Thoracic aorta endothelial cell (primary cell): ENCODE measurements at places on chromosomes 2 and 18. TPM values are rescaled to one million over a fixed set of nuclear protein-coding genes. Genes with fewer than 3 reads are reported as not detected.

The TRMT61B gene
- total RNA-seq: 18.5 and 20.1 TPM in 2 replicates

The SP140 gene
- total RNA-seq: 0.66 TPM in 1 of 2 replicates, not detected in the other

The HOXD11 gene
- total RNA-seq: not detected in 2 replicates

The TUBA4A gene
- total RNA-seq: 50.7 and 51.4 TPM in 2 replicates

The NYAP2 gene
- not detected in 2 replicates for total RNA-seq

The ATOH8 gene
- 5.4 and 9.8 TPM in 2 replicates for total RNA-seq

The FEV gene
- not detected in 2 replicates for total RNA-seq

The SATB2 gene
- total RNA-seq: 1.3 and 2.7 TPM in 2 replicates

The DNAJC5G gene
- not detected in 2 replicates for total RNA-seq

The WDPCP gene
- 12.8 and 12.9 TPM in 2 replicates for total RNA-seq

The C2orf42 gene
- 14.0 and 14.6 TPM in 2 replicates for total RNA-seq

The TUBA3E gene
- total RNA-seq: not detected in 2 replicates

The TIMM21 gene
- 34.2 and 42.3 TPM in 2 replicates for total RNA-seq

The DCDC2C gene
- not detected in 2 replicates for total RNA-seq

The RASGRP3 gene
- total RNA-seq: 35.7 and 42.4 TPM in 2 replicates

The DSG1 gene
- not detected in 2 replicates for total RNA-seq

The HS1BP3 gene
- total RNA-seq: 24.7 and 28.5 TPM in 2 replicates
